GDM1 (cell line): ENCODE measurements at places on chromosomes 3 and 15.

GRCh38 chr3:67863869-67864268 lies 209.5 kb upstream of the SUCLG2 start:
- DNase-seq: no peak

- DNase-seq: no peak
Measured at GRCh38 chr3:158159714-158160113, 49.8 kb downstream of the RSRC1 start.

DNA sequence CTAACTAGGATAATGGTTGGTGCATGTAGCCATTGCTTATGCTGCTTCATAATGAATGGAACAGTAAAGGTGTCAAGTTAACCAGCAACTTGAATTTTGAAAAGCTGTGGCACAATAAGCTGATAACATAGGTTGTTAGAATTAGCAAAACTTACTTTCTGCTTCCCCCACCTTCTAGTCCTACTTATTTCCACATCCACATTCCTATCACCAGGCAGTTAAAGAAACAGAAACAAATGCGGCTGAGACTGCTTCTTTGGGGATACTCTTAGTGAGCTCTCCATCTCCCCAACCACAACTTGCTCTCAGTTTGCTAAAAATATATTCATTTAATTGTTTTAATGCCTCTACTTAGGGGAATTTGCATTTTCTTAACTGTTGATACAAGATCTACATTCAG lies 215.1 kb downstream of the TIGIT start:
- DNase-seq: no peak

GRCh38 chr3:15064299-15064834 lies 748 bp downstream of the MRPS25 start:
- no peak for DNase-seq

DNA sequence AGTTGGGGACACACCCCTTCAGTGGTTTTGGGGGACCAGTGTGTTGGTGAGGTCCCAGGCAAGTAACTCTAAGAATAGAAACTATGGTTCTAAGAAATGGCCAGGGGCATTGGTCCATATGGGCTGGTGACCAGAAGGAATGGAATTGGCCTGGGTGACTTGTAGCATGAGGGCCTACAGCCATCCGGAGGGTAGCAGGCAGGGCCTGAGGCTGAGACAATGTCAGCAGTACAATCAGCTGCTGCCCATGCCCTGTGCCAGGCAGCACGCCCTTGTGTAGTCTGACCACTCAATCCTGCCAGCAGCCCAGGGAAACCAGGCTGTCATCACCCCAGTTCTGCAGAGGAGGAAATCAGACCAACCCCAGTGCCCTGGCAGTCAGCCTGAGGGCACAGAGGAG lies 100.6 kb downstream of the DNAJB8 start:
- no peak for DNase-seq

DNA sequence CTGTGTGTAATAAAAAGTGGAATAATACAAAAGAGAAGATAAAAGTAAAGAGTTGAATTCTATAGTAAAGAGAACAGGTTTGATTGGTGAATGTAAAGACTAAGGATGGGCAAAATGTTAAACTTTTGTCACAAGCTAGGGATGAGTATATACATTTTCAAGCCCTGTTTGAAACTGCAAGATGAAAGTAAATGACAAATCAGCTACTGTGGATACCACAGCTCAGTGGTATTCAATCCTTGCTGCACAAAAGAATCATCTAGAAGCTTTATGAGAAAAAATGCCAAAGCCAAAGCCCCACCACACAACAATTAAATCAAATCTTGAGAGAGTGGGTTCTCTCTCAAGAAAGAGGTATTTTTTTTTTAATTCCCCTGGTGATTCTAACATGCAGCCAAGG lies 67.7 kb downstream of the VPS13C start:
- DNase-seq: no peak

DNA sequence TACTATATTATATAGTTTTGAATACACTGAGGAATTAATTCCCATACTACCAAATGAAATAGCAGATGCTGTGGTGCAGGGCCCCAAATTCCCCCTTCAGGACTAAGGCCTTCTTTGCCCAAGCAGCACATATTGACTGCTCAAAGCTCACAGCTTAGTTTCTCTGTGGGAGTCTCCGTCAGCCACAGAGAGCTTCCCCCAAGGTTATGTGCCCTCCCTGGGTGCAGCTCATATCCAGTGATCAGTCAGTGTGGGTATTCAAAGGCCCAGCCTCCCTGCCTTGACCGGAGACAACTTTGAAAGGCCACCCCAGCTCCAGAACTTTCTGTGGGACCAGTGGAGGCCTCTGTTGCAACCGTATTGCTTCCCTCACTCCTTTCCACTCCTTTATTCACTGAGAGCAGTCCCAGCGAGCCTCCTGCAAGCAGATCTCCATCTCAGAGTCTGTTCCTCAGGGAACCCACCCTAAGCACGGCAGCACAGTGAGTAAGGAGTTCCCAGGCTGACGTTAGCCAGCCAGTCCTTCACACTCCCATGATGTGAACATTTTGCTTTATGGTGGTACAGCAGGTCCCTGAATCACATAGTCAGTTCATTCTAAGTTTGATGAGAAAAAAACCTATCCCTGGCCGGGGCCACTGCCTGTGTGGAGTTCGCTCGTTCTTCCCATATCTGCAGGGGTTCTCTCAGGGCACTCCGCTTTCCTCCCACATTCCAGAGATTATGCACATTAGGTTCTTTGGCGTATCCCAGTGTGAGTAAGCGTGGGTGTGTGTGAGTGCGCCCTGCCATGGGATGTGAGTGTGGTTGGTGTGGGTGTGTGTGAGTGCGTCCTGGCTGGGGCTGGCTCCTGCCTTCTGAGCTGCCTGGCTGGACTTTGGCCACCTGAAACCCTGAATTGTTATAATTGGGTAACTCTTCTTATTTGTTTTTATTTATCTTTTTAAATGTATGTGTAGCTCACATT lies 64.4 kb upstream of the PPARG start:
- DNase-seq: no peak

- peak; percentile 7 for DNase-seq
Measured at GRCh38 chr15:89130201-89130600, 41.9 kb downstream of the ABHD2 start.

GRCh38 chr15:100968050-100968966 lies 49.2 kb downstream of the LRRK1 start:
- no peak for DNase-seq

DNA sequence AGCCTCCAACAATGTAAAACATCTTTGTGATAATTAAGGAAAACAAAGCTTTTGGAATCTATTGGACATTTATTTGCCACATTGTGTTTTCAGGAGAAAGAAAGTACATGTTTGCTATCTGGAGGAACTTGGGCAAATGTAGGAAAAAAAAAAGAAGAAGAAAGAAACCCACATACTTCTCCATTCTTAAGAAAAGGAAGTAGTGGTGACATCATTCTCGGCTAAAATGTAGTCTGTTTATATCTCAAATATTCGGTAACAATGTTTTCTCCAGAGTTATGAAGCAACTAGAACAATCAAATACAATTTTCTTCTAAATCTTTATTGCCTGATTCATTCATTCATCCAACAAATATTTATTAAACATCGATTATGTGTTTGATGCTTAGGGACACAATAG lies 2.3 kb upstream of the TGFBR2 start:
- no peak for DNase-seq

- DNase-seq: no peak
Measured at GRCh38 chr3:19792388-19792787, 141.6 kb downstream of the EFHB start.

- DNase-seq: no peak
Measured at GRCh38 chr3:31041161-31041978, 146.9 kb upstream of the GADL1 start.

DNA sequence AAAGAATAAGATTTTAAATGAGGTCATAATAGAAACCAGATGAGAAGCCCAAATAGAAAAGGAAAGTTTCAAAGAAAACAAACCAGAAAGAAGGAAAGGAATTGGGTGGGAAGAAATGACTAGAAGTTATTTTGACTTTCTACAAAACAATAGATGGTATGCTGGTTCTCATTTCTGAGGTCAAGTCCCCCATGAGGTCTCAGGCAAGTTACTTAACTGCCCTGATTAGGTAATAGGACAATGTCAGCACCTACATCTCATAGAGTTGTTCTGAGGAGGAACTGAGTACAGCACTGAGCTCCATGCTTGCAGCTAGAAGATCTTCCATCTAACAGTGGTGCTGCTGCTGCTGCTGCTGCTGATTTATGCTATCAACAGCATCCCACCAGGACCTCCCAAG lies 185.9 kb downstream of the ERC2 start:
- no peak for DNase-seq

DNA sequence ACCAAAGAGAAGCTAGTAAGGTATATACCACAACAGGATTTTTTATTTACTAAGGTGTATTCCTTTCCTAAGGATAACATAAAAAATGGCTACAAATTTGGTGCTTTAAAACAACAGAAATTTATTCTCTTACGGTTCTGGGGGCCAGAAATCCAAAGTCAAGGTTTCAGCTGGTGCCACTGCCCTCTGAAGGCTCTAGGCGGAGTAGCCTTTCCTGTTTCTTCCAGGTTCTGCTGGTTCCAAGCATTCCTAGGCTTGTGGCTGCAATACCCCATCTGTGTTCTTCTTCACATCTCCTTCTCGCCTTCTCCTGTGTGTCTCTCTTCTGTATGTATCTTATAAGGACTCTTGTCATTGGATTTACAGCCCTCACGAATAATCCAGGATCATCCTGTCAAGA lies 549.9 kb downstream of the GRM7 start:
- no peak for DNase-seq

DNA sequence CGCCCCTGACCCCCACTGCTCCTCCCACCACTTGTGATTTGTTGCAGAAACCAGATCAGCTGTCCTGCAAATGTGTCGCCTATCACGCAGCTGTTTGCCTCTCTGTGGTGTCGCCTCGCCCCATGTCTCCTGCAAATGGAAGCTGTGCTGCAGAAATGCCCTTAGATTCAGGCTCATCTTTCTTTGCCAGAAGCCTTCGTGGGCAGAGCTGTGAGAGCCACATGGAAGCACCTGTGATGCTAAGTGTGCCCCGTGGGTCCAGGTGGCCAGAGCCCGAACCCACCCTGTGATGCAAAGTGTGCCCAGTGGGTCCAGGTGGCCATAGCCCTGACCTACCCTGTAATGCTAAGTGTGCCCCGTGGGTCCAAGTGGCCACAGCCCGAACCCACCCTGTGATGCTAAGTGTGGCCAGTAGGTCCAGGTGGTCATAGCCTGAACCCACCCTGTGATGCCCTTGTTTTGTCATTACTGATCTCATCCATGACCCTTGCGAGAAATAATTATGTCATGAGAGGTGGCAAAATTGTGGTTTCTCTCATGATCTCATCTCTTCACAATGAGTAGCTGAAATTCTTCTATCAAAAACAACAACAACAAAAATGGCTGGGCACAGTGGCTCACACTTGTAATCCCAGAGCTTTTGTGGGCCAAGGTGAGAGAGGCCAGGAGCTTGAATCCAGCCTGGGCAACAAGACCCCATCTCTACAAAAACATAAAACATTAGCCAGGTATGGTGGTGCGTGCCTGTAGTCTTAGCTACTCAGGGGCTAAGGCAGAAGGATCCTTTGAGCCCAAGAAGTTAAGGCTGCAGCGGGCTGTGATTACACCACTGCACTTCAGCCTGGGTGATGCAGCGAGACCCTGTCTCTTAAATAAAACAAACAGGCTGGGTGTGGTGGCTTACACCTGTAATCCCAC lies 187.4 kb downstream of the GOLGA6L6 start:
- DNase-seq: no peak

DNA sequence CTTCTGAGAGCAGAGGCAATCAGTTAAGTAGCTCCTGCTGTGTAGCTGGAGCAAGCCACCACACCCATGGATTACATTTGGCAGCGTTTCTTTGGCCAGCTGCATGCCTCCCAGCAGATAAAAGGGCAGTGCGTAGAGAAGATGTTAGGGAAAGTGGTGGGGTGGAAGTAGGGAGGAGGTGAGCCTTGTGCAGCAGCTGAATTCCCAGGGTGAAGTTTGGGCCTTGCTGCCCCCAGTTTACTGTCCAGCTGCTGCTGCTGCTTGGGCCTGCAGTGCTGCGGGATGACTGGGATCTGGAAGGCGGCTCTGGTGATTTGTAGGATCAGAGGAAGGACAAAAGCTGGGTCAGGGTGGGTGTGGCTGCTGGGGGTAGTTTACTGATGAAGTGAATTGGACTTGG lies 318.7 kb upstream of the C2CD4B start:
- no peak for DNase-seq

DNA sequence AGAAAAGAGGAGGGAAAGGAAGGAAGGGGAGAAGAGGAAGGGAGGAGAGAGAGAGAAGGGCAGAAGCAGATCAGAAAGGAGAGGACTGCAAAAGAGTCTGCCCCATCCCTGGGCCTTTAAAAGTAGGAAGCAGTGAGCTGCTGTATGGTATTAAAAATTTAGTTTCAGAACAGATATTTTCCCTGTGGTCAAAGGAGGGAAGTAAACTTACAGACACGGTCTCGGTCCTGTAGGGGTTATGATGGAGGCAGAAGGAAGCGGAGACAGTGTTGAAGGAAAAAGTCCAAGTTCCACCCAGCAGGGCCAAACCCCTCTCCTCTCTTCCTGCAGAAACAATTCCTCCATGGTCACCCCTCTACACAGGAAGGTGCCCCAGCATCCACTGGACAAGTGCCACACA lies 122.0 kb upstream of the PROK2 start:
- DNase-seq: no peak

- no peak for DNase-seq
Measured at GRCh38 chr3:181823716-181824115, 112.0 kb downstream of the SOX2 start.

- DNase-seq: no peak
Measured at GRCh38 chr3:81863756-81864155, 102.3 kb upstream of the GBE1 start.

GRCh38 chr3:110646496-110646895 lies 425.1 kb upstream of the NECTIN3 start:
- no peak for DNase-seq

DNA sequence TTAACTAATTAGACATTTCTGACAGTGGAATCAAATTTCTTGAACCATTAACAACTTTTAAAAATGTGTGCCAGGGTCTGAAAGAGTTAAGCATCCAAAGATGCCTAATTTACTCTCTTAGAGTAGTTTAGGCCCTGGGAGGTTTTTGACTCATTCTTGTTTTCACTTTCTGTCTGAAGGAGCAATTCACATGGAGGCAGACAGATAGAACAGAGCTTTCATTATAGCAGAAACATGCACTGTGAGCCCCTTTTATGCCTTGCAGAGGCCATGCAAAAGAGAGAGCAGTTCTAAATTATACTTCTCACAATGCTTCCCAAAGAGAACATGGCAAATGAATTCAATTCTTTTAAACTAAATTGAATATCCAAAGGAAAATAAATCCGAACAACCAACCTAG lies 554.8 kb downstream of the MFSD1 start:
- DNase-seq: no peak

DNA sequence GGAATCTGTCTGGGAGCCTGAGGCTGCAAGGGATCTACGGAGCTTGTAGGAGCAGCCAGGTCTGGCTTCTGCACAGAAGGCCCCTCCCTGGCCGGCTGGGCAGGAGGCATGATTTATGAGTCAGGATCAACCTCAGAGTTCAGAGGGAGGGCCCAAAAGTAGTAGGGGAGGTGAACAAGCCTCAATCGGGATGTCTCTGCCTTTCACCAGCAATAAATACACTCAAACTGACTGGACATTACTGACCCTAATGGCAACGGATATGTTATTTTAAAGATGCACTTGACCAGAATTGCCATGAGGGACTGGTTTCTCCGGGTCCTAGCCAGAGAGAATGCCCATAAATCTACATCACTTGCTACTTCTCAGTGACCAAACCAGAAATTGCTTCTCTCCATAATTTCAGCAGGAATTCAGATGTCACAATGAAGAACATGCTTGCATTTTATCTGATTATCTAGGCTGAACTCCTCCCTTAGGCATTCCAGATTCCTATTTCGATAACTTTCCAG lies 109.6 kb upstream of the LMOD3 start:
- no peak for DNase-seq

- no peak for DNase-seq
Measured at GRCh38 chr3:144294659-144295538, 323.3 kb downstream of the DIPK2A start.

GRCh38 chr15:33378866-33379480 lies 68.2 kb downstream of the RYR3 start:
- DNase-seq: no peak
